ENCODE measurements at places on chromosomes 4 and X.

GRCh38 chr4:139208404-139208945 lies 31.5 kb upstream of the ELF2 start:
- no peak for DNase-seq

DNA sequence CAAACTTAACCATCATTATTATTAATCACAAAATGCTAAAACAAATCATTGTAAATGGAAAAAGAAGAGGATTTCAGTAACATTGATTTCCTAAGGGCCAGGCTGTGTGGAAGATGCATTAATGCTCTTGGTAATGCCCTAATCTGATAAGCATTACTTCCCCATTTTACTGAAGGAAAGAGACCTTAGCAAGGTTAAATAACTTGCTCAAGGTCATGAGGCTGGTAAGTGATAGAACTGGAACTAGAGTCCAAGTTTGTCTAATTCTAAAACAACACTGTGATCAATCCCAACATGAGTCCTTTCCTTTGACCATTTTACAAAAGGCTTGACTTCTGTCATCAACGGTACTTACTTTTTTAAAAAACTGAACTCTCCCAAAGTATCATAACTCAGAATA lies 32.6 kb downstream of the ADAMTS3 start:
- no peak for DNase-seq

DNA sequence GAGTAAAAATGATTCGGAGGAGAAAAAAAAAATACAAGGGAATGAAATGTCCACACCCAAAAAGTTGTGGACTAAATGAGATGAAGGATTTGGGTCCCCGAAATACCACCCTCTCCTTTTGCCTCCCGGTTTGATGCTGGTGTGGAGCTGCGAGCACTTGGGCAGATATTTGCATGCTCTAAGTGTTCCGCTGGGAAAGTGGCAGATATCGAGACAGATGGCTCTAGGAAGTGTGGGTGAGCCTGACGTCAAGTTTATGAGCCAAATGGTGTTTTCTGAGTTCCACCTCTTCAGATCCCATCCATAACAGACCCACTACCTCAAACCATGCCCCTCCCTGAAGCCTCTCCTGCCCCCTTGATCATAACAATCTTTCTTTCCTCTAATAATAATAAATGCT lies 228.6 kb downstream of the QDPR start:
- no peak for DNase-seq

- no peak for DNase-seq
Measured at GRCh38 chr4:177802162-177802561, 359.9 kb upstream of the AGA start.

DNA sequence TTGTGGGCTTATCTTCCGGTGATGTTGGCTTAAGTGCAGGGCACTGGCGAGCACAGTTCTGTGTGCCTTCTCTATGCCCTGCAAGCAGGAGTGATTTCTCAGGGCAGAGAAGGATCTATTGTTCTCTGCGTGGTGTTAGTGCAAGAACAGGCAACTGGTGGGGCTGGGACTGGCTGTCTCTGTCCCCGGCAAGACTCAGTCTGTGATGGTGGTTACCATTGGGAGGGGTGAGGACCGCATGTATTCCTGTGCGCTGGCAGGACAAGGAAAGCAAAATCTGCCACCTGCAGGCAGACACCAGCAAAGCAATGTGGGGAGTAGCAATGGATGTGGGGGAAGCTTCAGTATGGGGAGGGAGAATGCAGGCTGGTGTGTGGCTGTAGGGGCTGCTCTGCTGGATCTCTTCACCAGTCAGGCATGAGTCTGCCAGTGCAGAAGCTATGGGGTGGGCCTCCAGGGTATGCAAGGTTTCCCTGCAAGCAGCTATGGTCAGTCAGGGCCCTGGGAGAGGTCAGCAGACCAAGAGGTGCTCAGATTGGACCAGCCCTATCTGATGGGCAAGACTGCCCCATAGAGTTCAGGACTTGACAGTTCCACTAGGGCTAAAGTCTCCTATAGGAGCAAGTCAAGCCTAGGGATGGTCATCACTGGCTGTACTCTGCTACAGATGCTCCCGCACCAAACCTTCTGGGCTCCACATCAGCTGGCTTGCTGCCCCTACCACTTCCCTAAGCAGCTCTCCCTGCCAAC lies 16.8 kb downstream of the PF4 start:
- DNase-seq = no peak

- DNase-seq = no peak
Measured at GRCh38 chr4:147755561-147756295, 23.8 kb downstream of the ARHGAP10 start.

DNA sequence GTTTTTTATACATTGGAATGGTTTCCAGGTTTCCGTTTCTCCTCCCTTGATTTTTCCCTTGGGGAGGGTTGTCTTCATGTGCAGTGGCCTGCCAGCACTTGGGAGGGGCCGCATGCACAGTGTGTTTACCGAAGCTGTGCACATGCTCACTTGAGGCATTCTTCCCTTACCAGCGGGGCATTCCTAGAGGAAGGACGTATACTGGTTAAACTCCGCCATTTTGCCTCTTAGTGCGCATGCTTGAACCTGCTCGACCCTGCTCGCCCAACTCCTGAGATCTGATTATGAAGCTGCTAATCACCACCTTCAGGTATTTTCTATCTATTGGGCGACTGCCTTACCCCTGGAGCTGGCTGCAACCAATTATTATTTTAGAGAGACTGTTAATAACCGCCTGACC lies 76.2 kb downstream of the CXCL13 start:
- no peak for DNase-seq

- no peak for DNase-seq
Measured at GRCh38 chr4:121668368-121669162, 28.2 kb downstream of the ANXA5 start.

- DNase-seq = no peak
Measured at GRCh38 chr4:174071595-174071994, 211.9 kb downstream of the FBXO8 start.

DNA sequence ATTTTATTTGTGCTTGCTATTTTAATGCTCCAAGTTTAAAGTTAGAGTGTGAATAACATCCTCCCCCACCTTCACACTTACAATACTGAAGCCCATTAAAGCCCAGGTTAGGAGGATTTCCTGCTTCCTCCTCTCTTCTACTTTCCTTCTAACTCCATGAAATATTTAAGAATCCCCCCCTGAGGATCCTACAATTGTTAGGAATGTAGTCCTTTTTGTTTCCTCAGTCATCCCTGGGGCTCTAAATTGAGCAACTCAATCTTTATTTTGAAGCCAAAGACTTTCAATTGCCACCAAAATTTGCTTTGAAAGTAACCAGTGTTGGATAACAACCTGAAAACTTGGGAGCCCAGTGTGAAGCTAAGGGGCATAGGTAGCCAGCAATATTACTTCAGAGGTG lies 276.9 kb downstream of the FAM47A start:
- DNase-seq = no peak

- no peak for DNase-seq
Measured at GRCh38 chr4:1293991-1294390, 4.3 kb downstream of the MAEA start.

DNA sequence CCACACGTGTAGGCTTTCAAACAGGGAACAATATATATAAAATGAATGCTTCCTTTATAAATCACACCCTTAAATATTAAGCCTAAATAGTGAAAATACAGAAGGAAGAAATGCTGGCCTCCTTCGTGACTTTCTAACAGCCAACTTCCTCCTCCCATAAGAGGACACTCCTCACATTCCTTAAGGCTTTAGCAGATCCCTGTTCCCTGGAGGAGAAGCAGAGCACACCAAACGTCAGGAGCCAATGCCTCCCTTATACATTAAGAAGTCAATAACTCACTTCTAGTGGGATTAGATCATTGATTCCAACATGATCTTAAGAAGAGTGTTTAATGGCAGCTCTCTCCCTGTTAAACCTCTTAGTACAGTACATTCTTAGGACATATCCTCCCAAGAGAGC lies 108.4 kb upstream of the FAM241A start:
- no peak for DNase-seq

GRCh38 chrX:153554519-153555167 lies 37.2 kb downstream of the ATP2B3 start:
- DNase-seq = peak; percentile 6

- DNase-seq = no peak
Measured at GRCh38 chr4:133565379-133565778, 416.3 kb downstream of the PCDH10 start.

- DNase-seq = no peak
Measured at GRCh38 chr4:101792056-101792590, 1.6 kb downstream of the BANK1 start.

Data from stimulated activated CD8-positive, alpha-beta memory T cell treated with anti-CD3 and anti-CD28 coated beads, Interleukin-2, amount 100 ng/mL, for 1 hour (primary cell).